ENCODE measurements at places on chromosomes 7 and 10.
A peak's percentile ranks its signal among the peaks of the same experiment; 100 is the strongest.

- no peak for DNase-seq
Measured at GRCh38 chr7:40463446-40463845, 328.6 kb downstream of the SUGCT start.

DNA sequence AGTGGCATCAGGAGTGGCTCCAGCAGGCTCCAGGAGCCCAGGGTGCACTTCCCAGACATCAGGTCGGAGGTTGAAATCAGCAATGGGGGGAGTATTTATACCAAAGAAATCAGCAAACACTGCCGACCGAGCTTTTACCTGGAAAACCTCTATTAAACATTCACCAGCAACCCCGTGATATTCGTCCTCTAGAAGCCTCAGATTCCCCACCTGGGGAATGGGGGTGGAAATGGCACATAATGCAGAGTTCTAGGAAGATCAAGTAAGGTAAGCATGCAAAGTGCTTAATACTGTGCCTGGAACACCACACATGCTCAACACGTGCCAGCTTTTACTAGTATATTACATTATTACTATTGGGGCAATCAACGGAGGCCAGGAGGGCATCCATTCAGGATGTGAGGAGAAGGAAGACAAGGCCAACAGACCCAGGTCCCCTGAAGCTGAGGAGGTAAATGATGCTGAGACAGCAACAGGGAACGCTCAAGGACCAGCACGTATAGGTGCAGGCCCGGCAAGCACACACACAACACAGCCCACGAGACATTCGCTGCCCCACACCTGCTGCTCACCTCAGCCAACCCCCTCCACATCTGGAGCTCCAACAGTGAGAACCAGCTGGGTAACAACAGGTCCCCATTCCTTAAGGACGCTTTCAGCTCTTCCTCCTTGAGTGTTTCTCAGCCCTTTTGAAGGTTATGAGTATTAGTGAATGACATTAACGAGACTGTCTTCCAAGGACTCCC, 125.5 kb downstream of the TNS3 start:
- DNase-seq: no peak

- DNase-seq: no peak
Measured at GRCh38 chr7:78845155-78845554, 608.3 kb downstream of the MAGI2 start.

DNA sequence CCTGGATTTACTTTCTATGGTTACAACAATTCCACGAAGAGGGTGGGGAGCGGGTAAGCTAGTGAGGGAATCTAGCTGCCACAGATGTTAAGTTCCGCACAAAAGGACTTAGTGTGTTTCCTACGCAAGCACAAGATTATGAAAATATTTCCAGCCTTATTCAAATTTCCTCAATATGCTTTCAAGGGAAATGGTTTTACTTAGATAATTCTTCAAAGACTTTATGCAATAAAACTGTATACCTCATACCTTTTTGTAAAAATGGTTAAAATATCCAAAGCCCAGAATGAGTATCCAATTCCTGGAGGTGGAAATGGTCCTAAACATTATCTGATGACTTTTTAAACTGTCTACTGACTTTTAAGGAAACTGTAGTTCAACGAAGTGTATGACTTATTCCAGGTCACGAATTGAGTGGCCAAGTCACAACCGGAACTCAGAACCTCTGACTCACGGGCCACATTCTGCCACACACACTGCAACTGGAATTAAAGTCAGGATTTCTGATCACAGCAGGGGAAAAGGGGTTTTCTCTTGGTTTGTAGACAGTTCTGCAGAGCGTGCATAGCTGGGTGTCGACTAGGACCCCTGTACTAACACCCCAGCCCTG, 20.2 kb upstream of the INSIG1 start:
- DNase-seq: no peak

DNA sequence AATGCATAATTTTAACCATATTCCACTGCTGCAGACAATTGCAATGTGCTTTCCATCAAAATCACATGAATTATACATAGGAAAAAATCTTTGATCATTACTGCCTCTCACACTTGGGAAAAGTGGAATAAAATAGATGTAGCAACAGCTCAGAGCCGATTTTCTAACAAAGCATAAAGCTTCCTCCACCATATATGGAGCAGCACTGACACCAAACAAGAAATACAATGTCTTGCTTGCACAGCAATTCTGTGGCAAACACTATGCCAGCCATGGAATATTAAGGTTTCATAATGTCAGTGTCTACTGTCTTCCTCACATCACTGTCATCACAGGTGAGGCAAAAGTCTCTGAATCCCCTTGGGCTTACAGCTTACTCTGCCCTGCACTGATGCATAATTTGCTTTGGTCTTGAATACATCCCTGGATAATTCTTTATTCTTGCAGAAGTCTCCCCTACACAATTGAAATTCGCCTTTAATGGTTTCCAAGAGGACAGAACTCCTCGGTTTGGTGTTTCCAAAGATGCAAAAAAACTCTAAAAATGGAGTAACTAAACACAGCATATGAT, 198.5 kb downstream of the CACNA2D1 start:
- DNase-seq: no peak

- no peak for DNase-seq
Measured at GRCh38 chr10:6737080-6737641, 157.1 kb upstream of the PRKCQ start.

GRCh38 chr10:92894081-92894655, 45.8 kb downstream of the EXOC6 start:
- DNase-seq: no peak

- DNase-seq: no peak
Measured at GRCh38 chr10:97356318-97356914, 21.9 kb upstream of the FRAT2 start.

- no peak for DNase-seq
Measured at GRCh38 chr7:98869597-98870120, at the start of gene TMEM130. Gene TMEM130 (minus strand): TSS chr7:98870014. CDS start chr7:98869861, 153 bp downstream.

- no peak for DNase-seq
Measured at GRCh38 chr10:112201334-112201733, 17.8 kb upstream of the GPAM start.

- DNase-seq: no peak
Measured at GRCh38 chr10:70477661-70478162, 855 bp upstream of the PALD1 start.

DNA sequence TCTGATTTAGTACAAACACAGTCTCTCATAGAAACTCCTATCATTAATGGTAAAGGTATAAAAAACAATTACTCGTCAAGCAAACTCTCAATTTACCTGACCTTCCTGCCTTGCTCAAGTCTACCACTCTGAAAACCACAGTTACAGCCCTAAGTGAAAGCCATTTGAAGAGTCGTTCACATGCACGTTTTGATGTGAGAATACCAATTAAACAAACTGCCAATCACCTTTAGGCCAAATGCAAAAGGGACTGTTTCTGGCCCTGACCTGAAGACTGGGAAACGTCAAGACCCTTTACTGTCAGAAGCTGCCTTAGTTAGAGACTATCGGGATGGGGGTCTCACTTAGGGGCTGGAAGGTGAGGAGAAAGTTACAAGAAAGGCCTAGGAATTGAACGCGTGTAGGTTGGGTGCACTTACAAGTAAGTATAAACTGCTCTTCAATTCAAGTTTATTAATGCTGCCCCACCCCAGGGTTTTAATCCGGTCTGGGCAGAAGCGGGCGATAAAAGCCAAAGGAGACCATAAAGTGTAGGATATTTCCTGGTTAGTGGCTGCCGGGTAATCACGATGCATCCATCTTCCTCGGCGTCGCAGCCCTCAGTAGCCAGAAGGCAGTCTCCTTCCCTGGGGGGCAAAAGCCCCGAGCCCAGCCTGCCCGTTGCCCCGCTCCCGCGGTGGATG, 935 bp downstream of the TM9SF3 start:
- DNase-seq: peak; percentile 48

- DNase-seq: no peak
Measured at GRCh38 chr10:85152496-85152895, 824.1 kb downstream of the CCSER2 start.

DNA sequence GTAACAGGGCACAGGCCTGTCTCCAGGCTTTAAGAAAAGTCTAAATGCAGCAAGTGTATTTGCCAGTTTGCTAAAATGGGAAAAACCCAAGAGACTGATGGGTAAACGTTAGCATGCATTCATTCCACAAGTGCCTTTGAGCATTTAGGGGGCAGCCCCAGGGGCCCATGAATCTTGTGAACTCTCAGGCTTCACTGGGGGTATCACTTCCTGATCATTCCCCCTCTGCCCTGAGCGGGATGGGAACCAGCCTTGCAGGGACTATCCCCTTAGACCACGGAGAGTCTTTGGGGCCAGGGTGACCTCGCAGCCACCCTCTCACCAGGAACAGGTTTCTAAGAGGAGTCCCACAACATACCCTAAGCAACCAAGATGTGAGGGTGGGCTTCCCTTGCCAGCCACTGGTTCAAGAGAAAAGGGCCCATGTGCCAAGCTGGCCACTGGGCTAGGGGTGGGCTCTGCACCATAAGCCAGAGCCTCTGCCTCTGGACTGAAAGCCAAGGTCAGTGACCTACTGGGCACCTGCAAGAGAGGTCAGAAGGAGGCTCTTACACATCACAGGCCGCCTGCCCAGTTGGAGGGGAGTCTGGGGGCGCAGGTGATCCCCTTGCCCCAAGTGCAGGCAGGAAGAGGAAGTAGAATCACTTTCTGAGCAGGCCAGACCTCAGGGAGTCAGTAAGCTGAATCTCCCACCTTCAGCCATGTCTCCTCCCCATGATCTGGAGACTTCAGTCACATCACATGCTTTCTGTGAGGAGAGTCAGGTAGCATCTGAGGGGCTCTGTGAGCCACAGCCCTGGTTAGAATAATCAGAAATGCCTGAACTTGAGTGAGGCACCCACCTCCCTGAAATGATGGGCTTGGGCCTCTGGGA, 75.0 kb downstream of the C10orf105 start:
- no peak for DNase-seq

DNA sequence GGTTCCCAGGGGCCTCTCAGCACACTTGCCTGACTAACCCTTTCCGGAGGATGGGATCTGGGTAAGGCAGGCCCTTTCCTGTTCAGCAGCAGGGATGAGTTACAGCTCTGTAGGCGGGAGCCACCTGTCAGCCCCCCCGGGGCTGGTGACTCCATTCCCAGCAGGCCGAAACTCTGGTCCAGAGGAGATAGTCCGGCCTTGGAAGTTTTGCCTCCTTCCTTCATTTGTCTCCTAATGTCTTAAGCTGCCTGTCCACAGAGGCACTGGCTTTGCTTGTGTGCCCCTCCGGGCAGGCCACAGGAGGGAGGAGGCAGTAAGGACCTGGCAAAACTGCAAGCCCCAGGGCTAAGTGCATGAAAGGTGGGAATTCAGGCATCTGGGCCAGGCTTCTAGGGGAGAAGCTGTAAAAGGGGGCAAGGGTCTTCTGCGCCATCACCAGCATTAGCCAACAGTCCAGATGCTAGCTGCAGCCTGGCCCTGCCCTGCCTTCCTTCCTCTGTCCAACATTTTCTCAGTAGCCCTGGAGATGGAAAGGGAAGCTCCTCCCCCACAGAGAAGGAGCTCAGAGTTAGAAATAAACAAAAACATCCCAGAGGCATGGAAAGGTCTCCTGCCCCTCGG, 1.2 kb downstream of the ADIRF start:
- DNase-seq: no peak

DNA sequence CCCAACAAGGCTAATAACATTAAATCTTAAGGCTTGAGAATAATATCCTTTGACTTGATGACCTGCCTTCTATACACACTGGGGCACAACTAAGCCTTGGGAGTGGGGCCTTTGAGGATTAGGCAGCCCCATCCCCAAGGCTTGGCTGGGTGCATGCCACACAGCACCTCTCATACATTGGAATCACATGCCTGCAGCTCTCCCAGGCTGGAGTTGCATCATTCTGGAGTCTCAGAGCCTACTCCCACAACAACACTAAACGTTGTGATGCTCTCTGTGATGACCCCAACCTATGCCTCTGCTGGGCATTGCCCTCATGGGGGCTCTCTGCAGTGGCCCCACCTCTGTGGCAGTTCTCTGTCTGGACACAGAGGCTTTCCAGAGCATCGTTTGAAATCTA, 31.9 kb upstream of the SGCE start:
- DNase-seq: no peak

DNA sequence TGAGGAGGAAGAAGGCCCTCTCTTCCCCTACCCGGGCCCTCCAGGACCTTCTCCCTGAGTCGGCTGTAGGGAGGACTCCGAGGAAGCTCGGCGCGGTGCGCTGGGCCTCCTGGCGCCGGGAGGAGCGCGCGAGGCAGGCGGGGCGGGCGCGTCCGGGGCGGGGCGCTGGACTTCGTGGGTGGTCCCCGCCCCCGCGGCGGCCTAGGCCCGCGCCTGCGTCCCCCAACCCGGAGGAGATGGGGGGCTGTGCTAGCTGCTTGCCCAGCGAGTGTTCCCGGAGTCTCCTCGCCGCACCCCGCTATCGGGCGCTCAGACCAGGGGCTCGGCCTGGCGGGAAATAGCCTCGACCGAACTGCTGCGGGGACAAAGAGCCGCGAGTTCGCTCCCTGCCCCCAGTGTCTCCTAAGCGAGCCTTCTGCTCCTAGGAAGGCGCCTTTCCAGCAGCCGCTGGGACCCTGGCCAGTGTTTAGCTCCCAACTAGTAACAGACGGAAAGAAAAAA, 19.2 kb upstream of the SMO start:
- no peak for DNase-seq

GRCh38 chr10:31754803-31755624, 173.6 kb downstream of the ARHGAP12 start:
- DNase-seq: no peak

GRCh38 chr7:96327429-96327828, 5.5 kb upstream of the SLC25A13 start:
- DNase-seq: no peak

DNA sequence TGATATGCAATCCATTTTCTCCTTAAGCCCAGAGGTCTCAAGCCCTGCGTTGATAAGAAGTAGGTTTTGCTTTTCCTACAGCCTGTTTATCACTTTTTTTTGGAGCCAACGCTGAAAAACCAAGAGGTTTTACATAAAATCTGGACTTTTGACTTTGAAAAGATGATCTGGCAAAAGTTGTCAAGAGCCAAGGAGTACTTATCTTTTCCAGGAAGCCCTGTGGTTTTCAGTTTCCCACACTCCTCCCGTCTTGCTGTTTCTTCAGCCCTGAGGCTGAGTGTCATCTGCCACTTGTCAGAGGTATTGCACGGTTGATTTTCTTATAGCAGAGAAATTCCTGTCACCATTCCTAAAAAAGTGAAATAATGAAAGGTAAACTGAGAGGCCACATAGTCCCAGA, 108.7 kb downstream of the TYW1 start:
- DNase-seq: no peak

DNA sequence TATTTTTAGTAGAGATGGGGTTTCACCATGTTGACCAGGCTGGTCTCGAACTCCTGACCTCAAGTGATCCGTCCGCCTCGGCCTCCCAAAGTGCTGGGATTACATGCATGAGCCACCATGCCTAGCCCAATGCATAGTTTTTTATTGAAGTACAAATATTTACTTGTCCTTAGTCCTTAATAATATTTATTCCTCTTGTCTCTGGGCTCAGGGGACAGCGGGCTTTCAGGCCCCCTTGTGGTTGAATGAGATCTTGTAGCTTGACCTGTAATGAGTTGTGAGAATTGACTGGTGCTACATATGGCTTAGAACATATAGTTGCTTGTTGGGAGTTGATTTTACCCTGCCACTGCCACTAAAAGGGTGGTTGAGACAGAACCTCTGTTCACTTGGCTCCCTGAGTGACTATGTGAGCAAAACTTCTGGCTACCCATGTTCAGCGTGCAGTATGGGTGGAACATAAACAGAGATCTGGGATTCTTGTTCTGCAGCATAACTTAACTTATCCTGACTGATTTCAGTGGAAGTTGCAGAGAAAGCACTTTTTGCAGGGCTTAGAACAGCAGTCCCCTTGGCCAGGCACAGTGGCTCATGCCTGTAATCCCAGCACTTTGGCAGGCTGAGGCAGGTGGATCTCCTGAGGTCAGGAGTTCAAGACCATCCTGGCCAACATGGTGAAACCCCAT, 14.9 kb downstream of the CCL26 start:
- no peak for DNase-seq

- no peak for DNase-seq
Measured at GRCh38 chr10:95305606-95306317, 15.0 kb upstream of the PDLIM1 start.

- peak; percentile 4 for DNase-seq
Measured at GRCh38 chr7:135714534-135715009, 13.4 kb downstream of the SLC13A4 start.

All from C1 segment of cervical spinal cord (tissue), 14 donors.